ENCODE measurements at places on chromosomes 11 and 22. TPM values are rescaled to one million over a fixed set of nuclear protein-coding genes. Genes with fewer than 3 reads are reported as not detected.

- no peak for DNase-seq
Measured at GRCh38 chr11:66216911-66217310, 51.5 kb upstream of the RAB1B start.

- DNase-seq: no peak
Measured at GRCh38 chr11:33160136-33160535, 1.1 kb downstream of the CSTF3 start.

DNA sequence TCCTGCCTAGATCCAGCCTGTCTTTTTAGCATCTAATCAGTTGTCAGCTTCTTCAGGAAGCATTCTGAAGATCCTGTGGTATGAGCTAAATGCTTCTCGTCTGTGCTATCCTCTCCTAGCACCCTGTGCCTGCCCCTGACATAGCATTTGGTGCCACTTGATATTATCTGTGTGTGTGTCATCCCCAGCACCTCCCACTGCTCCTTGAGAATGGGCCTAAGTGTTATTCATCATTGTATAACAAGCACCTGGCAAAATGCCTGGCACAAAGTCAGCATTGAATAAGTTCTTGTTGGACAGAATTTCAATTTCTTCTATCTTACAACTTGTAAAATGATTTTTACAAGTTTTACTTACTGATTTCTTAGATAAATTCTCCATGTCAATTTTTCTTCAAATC is 28.1 kb upstream of the OLFML1 start:
- DNase-seq: no peak

DNA sequence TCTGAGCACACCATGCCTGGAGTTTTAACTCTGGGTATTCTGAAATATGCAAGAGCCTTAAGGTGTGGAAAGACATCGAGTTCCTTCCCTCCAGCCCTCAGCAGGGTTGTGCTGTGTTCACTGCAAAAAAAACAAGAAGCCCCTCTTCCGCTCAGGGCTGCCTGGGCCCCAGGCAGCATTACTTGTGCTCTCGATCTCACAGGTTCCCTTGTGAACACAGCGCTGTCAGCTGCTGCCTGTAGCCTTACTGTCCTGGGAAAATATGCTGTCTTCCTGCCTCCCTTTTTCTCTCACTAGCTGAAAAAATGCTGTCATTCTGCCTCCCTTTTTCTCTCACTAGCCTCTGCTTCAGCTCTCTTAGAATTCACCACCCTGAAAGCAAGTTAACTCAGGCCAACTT is 15.7 kb upstream of the TENM4 start:
- no peak for DNase-seq

The SLC29A2 gene
- 2.7 TPM for total RNA-seq

Data from lower leg skin (tissue), 4 donors.